ENCODE measurements at places on chromosomes 11 and 22.

- DNase-seq: no peak
Measured at GRCh38 chr11:120391292-120391691, 55.1 kb downstream of the ARHGEF12 start.

DNA sequence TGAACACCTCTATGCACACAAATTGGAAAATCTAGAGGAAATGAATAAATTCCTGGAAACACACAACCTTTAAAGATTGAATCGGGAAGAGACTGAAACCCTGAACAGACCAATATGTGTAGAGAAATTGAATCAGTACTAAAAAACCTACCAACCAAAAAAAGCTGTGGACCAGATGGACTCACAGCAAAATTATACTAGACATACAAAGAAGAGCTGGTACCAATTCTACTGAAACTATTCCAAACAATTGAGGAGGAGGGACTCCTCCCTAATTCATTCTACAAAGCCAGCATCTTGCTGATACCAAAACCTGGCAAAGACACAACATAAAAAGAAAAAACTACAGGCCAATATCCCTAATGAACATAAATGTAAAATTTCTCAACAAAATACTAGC lies 54.4 kb upstream of the SEZ6L start:
- DNase-seq: no peak

DNA sequence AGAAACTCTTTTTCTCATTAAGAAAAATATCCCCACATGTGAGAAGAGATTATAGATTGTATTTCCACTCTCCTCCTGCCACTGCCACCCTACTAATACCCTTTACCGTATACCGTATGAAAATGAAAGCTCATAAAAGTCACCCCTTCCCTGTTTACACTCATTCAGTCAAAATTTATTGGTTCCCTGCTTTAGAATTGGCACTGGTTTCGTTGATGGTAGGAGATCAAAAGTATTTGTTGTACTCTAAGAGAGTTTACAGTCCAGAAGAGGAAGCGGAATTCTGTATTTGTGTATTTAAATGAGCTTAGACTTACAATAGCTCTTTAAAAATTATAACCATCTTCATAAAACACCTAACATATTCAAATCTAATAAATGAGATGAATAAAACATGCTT lies 68.2 kb downstream of the BBOX1 start:
- no peak for DNase-seq

- DNase-seq: no peak
Measured at GRCh38 chr11:71391796-71392195, 56.4 kb downstream of the DHCR7 start.

DNA sequence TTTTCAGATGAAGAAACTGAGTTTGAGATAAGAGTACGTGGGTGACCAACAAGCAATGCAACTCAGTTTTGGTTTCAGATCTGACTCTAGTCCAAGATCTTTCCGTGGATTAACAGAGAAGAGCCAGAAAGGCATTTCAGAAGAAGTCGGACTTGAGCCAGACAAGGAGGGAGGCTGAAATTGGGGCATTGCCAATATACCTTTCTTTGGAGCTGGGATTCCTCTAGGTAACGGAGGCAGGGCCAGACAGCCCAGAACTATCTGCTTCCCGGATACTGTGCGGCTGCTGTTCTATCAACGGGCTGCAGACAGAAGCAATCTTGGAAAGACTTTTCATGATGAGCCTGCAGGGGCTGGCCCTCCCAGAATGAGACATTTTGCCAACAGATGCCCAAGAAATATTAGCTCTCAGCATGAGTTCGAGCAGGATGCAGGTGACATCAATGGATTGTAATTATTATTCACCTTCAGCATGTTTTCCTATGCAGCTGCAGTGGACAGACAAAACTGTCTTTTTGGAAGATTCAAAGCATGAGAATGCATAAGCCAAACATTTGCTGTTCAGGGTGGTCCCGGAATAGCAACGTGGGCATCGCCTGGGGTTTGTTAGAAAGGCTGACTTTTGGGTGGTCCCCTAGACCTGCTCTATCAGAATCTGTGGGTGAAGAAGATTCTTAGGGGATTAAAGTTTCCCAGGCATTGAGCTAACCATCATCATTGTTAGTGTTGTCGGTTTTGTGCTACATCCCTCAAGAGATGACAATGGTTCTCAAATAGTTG lies 95.7 kb downstream of the SCN3B start:
- DNase-seq: no peak

GRCh38 chr22:33524511-33525260 lies 395.6 kb downstream of the LARGE1 start:
- DNase-seq: no peak

DNA sequence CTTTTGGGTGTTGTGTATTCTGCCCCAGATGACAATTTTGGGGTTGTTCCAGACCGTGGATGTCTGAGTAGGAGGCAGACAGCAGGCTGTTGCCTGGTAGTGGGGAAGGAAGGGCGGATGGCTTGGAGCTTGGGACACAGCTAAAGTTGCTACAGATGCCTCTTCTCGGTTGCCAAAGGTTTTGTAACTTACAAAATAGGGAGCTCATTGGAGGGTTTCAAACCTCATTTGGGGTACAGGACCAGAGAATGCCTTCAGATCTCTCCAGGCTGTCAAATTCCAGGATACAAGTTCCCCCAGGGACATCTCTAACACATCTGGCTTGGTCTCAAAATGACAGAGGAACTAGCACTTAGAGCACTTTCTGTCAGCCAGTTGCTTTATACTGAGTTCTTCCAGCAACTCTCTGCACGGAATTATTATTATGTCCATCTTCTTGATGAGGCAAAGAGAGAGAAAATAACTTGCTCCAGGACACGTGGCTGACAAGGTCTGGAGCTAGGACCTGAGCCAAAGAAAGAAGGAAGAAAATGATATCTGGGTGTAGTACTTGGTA lies 56.0 kb downstream of the SLC1A2 start:
- no peak for DNase-seq

GRCh38 chr22:19233189-19233661 lies 54.7 kb upstream of the SLC25A1 start:
- no peak for DNase-seq

DNA sequence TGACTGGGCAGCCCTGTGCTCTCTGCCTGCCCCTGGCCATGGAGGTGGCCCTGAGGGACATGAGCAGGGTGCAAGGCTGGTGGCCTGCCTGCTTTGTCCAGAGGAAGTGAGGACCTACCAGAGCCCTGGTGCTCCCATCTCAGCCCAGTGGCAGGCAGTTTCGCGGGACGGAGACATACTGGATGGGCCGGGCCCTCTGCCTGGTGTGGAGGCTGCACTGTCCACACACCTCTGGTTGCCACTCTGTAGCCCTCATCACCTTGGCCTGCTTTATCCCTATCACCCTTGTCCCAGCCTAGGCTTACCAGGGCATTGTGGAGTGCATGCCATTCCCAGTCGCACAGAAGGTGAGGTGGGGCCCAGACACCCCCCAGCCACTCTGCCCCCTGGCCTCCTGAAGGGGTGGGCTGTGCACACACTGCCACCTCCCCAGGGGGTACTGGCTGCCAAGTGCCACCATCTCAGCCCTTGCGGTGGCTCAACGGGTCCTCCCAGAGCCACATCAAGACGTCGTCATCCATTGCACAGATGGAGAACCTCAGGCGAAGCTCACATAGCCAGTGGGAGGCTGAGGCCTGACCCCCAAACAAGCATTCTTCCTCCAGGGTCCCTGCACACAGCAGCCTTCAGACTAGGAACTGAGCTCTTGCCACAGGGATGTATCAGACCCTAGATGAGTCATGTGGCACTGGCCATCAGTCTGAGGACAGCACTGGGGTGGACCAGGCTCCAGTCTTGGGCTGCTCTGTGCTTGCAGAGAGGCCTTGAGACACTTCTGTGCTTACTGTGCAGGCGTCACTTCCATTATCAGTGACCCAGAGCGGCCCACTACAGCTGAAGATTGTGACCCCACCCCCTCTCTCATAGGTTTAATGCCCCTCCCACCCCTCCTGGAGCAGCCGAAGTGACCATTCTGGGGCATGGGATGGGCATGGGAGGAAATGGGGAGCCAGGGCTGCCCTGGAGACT lies 176.1 kb downstream of the IGLL1 start:
- DNase-seq: no peak

Measured in fibroblast of skin of right biceps (primary cell).